Smooth muscle cell of the brain vasculature (primary cell): ENCODE measurements at places on chromosomes 11 and 22.

GRCh38 chr22:29306175-29306834 is at the start of gene GAS2L1:
TSS of gene GAS2L1 (plus strand) at chr22:29306650. CDS start at chr22:29308106, 1,456 bp downstream.
- peak; percentile 67 for DNase-seq

DNA sequence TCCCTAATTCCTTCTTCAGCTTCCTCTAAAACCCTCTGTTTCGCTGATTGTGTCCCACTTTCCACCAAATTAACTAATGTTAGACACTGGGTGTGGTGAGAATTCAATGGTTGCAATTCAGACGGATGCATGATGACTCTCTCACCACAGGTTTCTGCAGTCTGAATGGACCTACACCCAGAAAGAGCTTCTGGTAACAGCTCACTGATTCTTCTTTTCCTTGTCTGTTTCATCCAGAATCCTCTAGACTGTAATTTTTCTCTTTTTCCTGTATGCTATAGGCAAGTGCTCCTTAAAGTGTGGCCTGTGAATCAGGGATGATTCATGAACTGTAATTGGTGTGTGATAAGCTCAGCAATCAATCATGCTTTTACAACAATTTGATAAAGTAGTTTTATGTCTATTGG is 18.1 kb downstream of the MMP10 start:
- no peak for DNase-seq

DNA sequence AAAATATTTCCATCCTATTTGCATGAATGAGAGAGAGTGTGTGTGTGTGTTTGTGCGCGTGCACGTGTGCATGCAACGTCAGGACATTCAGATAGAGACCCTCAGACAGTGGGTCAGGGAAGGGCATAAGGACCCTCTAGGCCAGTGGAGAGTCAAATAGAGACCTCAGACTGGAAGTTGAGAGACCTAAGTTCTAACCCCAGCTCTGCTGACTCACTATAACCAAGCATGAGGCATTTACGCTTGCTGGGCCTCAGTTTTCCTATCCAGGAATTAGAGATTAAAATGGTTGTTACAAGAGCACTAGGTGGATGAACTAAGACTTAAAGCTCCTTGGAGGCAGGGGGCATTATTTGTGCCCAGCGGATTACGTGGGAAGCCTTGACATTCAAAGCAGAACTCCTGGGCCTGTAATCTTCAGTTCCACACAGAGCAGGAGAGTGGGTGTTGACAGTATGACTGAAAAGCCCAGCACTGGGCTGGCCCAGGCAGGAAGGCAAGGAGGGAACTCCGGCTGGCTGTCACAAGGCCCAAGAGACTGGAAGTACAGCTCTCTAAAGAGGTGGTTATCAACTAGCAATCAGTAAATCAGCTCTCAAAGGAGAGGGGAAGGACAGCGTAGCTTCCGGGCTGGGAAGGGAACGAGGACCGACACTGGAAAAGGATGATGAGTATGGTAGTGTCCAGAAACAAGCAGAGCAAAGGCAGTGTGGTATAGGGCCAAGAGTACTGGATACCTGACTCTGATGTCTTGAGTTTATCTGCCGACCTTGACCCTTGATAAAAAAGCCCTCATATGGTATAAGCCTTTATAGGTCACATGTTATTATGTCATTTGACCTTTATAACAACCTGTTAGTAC is 9.2 kb downstream of the RHOG start:
- DNase-seq, result no peak

DNA sequence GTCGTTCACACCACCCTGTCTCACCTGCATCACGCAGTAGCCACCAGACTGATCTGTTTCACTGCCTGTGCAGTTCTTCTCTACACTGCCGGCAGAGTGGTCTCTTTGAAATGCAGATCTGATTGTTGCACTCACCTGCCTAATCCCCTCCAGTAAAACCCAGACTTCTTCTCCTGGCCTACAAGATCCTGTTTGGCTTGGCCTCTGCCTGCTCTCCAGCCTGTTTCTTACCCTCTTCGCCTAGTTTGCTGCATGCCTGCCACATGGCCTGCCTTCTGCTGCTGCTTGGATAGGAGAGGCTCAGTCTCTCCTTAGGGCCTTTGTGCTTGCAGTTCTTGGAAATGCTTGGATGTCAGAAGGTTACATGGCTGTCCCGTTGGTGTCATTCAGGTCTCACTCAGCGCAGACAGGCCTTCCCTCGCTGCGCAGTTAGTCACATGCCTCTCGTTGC is 42.0 kb downstream of the PACS1 start:
- no peak for DNase-seq

- no peak for DNase-seq
These were observed 25.4 kb upstream of the MOB2 start for GRCh38 chr11:1511937-1512496.

GRCh38 chr11:31259797-31260196 is 109.7 kb downstream of the DCDC1 start:
- no peak for DNase-seq

GRCh38 chr22:31477329-31477728 is 12.3 kb downstream of the EIF4ENIF1 start:
- no peak for DNase-seq

GRCh38 chr11:86514453-86514852 is 139.8 kb downstream of the CCDC81 start:
- no peak for DNase-seq

DNA sequence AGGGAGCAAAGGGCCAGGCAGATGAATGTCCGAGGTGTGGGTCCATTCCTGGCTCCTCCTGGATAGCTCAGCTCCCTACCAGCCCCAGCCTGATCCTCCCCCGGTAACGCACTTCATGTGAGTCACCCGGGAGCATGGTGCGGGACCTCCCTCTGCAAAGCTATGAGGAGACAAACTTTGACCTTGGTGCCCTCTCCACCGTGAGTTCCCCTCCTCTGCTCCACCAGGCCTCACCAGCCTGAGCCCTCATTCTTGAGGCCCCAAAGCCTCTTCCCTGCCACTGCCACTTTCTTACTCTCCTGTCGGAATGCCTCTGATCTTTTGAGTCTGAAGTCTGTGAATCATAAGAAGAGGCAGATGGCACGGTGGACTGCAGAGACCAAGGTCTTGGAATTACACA is 37.4 kb upstream of the CD82 start:
- no peak for DNase-seq

GRCh38 chr11:12187399-12187798 is 77.0 kb downstream of the MICAL2 start:
- no peak for DNase-seq

DNA sequence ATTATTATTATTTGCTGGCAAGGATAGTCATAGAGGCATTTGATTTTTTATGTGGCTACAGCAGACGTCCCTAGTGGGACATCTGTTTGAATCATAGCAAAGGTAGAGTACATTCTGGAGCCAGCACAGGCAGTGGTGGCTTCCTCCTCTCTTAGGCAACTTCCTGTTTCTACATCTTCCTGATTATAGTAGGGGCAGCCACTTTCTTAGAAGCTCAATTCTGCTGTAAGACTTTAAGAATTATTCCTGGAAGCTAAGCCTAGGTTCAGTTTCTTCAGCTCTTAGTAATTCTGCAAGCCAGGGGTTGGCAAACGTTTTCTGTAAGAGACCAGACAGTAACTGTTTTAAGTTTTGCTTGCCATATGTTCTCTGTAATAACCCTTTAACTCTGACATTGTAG is 129.3 kb upstream of the TENM4 start:
- DNase-seq, result no peak

- DNase-seq, result no peak
These were observed 4.5 kb upstream of the TTLL8 start for GRCh38 chr22:50062509-50063135.

GRCh38 chr11:115104851-115105453 is 399.3 kb downstream of the CADM1 start:
- DNase-seq, result no peak

GRCh38 chr11:121538054-121538453 is 85.3 kb upstream of the SORL1-AS1 start:
- DNase-seq, result no peak
